ENCODE measurements at places on chromosomes 7 and 10. TPM values are rescaled to one million over a fixed set of nuclear protein-coding genes. Genes with fewer than 3 reads are reported as not detected.

The ADCYAP1R1 gene
- total RNA-seq: not detected

The C10orf62 gene
- 0.12 TPM for total RNA-seq

The AKR1C3 gene
- 909 TPM for total RNA-seq

The ENKUR gene
- not detected for total RNA-seq

The ANKRD16 gene
- total RNA-seq: 5.8 TPM

The AKR1D1 gene
- not detected for total RNA-seq

The LRMDA gene
- total RNA-seq: 0.95 TPM

The SFXN4 gene
- total RNA-seq: 50.7 TPM

The TMEM176B gene
- not detected for total RNA-seq

The RTKN2 gene
- 4.0 TPM for total RNA-seq

The CPA1 gene
- not detected for total RNA-seq

The GRID2IP gene
- total RNA-seq: not detected

The TEX36 gene
- not detected for total RNA-seq

DNA sequence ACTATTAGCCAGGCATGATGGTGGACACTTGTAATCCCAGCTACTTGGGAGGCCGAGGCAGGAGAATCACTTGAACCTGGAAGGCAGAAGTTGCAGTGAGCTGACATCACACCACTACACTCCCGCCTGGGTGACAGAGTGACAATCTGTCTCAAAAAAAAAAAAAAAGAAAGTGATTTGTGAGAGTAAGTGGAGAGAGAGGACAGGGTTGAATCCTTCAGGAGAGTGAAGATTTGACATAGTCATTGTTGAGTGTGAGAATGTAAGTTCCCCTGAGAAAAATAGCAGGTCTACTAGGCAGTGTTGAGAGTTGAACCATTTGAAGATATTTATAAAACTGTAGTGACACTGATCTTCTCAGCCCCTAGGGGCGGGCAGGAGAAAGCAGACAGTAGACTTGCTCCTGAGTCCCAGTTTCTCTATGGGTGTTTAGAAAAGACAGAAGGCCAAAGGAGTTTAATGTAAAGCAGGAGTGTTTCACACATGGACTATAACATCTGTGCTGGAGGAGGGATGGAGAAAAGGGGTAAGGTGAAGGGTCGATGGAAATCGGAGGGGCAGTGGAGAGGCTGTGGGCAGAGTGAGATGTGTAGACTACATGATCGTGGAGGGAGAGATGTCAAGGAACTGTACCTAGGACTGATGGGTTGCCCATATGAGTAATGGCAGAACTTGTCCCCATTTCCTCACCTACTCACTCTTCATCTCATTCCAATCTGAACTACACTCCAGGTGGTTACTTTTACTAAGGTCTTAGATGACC lies 13.7 kb upstream of the LAMB4 start:
- no peak for DNase-seq

DNA sequence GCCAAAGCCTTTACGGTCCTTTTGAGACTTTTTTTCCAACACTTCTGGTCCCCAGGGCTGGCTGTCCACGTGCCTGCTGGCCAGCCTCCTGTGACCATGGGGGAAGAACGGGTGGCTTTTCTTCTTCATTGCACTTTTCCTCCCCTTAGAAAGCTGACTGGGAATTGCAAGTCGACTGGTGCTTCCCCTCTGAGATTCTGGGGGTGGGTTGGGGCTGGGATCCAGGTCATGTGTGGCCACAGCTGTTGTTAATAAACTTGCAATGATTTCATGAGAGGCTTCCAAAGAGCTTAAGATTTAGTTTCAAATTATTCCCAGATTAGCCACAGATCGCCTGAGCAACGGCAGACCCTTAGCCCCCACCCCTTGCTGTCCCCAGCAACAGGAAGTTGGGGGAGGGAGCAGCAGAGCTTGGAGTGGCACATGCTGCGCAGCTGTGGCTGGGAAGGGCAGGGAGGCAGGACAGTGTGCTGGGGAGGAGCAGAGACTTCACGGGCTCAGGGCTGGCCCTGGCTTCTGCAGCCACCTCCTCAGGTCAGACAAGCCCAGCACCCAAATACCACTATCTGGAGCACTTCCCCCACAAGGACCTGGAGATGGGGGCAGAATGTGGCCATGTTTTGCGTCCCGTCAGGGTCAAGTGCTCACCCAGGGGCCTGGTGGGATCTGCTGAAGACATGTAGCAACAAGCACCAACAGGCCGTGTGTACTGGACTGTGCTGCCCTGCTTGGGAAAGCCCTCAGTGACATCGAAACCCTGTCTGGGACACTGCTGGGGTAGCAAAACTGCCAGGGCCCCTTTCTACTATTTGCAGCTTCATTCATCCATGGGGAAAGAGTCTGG lies 147.1 kb downstream of the RNF216 start:
- DNase-seq: no peak

DNA sequence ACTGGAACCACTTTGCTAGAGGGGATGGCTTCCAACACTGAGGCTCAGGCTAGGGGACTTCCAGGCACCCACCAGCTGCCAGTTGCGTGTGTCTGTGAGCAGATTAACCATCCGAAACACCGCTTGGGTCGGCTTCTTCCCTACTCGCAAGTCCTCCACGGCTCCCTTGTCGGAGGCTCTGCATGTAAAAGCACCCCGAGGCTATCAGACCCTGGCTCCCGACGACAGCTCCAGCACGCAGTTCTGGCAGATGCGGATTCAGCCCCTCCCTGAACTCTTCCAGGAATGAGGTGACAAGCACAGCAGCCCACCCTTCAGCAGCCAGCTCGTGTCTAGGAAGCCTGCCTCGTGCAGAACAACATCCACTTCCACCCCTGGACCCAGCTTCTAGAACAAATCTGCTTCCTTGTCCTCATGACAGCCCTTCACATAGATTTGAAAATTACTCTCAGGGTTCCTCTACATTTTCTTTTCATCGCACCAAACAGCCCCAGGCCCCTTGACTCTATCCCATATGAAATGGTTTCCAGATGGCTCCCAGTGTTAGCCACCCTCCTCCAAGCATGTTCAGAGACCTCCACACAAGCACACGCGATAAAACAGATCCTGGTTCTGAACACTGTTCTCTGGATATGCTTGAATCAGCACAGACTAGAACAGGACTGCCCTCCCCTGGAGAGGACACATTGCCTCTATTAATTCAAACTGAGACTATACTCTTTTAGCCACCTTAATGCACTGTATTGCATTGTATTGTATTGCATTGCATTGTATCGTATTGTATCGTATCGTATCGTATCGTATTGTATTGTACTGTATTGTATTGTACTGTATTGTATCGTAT lies 44.6 kb downstream of the SLIT1 start:
- no peak for DNase-seq

DNA sequence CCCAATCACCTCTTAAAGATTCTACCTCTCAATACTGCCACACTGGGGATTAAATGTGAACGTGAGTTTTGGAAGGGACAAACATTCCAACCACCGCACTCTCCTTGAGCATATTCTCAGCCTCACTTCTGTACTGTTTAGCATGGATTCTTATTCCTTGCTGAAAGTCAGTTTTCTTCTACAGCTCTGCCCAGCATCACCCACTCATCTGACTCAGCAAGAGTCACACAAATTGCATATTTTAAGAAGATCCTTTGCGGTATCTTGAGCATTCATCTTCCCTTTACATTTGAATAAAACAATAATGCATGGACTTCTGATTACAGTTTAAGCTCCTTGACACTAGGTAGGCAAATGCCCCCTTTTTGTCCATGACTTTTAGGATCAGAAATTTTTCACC lies 251.6 kb upstream of the MKLN1 start:
- no peak for DNase-seq

GRCh38 chr7:18305866-18306265 lies 189.7 kb upstream of the HDAC9 start:
- DNase-seq: no peak

DNA sequence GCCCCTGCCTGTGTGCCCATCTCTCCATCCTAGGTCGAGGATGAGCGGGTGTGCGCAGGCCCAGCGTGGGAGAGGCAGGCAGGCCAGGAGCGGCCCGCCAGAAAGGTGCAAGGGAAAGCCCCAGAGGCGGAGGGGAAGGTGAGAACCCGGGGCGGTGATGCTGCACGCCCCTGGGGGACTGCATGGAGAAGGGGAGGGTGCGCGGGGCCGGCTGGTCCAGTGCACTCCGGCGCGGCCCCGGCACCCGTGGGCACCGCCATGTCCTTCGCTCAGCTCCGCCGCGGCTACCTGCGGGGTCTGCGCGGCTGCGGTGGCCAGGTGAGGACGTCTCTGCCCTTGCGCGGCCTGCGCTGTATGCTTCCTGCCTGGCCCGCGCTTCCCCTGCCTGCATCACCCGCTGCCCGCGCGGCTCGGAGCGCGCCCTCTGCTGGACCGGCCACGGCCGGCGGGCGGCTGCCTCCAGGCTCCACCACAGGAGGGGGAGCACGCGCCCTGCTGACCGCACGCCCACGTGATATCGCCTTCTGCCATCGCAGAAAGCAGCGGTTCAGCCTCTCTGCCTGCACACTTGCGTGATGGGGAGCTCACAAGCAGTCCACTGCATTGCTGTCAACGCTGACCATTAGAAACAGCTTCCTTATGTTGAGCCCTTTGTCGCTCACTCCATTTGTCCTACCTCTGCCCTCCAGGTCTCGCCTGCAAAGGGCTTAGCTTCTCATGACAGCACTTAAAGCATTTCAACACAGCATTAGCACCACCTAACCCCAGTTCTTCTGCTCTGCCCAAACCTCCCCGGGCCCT lies 73.9 kb downstream of the CXCL12 start:
- DNase-seq: no peak

- no peak for DNase-seq
Observed at GRCh38 chr7:121540138-121540537, 144.0 kb upstream of the FAM3C start.

GRCh38 chr7:24709585-24710360 lies 47.5 kb downstream of the GSDME start:
- no peak for DNase-seq

DNA sequence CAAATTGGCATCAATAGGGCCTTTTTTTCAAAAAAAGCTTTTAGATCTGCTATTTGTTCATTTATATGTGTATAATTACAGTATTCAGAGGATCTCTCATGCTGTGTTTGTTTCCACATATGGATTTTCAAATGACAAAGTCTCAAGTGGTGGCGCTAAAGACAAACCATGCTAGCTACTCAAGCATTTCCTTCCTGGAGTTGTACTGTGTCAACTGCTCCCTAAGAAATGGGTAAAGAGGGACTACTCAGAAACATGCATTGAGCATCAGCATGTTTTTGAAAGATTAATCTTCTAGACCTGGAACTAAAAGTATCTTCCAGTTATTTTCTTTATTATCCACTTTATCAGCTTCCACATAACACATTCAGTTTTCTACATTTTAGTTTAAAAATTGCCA lies 12.7 kb downstream of the CNTNAP2 start:
- no peak for DNase-seq

DNA sequence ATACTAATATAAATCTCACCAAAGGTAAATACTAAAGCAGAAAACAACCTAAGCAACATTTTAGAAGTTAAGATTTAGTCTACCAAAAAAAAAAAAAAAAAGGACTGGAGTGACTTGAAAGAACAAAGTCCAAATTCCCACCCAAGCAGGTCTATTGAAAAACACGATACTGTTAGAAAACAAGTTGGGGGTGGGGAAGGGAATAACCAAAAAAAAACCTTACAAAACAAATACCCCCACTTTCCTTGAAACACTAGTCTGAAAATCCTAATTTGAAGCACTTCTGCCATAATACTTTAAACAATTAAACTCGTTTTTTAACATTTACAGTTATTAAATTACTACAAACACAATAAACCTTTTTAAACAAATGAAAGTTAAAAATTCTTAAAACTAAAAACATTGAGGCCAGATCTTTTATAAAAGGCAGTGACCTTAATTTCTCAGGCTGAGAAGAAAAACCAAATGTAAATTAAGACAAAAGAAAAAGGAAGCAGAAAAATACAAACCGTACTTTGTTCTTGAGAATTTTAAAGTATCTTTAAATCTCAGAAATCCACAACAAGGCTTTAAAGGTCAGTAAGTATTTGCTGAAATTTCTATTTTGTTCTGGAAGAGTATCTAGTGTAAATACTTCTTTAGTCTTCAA lies 135.1 kb downstream of the NRBF2 start:
- DNase-seq: no peak

- no peak for DNase-seq
Observed at GRCh38 chr10:35447693-35448407, 111.5 kb downstream of the CCNY start.

- no peak for DNase-seq
Observed at GRCh38 chr10:73743327-73743904, 756 bp upstream of the SEC24C start.

GRCh38 chr10:4763960-4764428 lies 62.0 kb upstream of the AKR1E2 start:
- no peak for DNase-seq

GRCh38 chr7:55247428-55247827 lies 117.7 kb upstream of the LANCL2 start:
- no peak for DNase-seq

DNA sequence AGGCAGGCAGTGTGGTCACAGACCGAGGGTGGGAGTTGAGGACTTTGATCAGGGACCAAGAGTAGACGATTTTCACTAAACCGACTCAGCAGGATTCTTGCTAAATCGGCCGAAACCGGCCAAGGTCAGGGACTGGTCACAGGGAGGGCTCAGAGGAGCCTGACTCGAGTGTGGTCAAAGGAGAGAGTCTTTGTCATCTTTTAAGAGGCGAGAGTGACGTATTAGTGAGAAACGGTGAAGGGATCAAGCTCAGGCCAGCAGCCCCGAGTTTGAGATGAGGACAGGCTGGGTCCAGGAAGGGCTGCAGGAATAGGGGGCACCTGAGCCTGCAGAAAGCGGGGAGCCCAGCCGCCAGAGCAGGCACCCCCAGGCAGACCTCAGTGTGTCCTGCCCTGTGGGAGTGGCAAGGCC lies 41.6 kb upstream of the FAM20C start:
- DNase-seq: no peak
